ENCODE measurements at places on chromosomes 3 and 15.

- DNase-seq, result no peak
Measured at GRCh38 chr3:78506061-78506460, 1261.7 kb downstream of the ROBO1 start.

DNA sequence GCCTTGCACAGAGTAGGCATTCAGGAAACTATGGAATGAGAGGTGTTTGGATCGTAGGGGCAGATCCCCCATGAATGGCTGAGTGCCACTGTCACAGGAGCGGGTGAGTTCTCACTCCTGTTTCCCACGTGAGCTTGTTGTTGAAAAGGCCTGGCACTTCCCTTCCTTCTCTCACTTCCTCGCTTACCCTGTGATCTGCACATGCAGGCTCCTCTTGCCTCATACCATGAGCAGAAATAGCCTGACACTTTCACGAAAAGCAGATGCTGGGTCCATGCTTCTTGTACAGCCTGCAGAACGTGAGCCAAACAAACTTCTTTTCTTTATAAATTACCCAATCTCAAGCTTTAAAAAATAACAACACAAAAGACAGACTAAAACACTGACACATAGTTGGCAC lies 55.4 kb downstream of the AGBL1 start:
- DNase-seq, result no peak

DNA sequence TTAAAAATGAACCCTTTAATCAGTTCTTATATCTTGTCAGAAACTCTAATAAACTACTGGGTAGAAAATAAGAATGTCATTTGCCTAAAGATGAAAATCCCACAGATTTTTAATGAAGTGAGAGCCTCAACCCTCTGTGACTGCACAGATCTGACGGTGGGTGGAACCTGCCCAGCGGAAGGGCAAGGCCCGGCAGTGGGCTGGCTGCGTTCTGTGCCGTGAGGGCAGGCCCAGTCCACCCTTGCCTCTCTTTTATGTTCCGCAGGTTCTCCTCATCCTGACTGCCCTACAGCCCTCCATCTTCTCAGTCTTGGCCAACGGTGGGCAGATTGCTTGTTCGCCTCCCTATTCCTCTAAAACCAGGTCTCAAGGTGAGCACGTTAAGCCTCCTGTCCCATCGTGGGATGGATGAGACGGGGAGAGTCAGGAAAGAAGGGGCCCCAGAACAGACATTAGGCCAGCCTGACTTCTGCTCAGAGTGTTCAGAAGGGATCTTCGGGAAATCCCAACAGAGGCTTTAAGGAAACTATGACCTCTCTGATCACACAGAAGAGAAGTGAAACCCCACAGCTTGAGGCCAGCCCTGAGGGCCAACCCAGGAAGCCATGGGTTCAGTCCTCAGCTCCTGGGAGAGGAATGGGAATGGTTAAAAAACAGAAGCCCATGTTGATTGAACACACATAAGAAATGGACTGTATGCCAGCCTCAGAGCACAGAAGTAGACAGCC lies 16.0 kb downstream of the SLC51A start:
- no peak for DNase-seq

DNA sequence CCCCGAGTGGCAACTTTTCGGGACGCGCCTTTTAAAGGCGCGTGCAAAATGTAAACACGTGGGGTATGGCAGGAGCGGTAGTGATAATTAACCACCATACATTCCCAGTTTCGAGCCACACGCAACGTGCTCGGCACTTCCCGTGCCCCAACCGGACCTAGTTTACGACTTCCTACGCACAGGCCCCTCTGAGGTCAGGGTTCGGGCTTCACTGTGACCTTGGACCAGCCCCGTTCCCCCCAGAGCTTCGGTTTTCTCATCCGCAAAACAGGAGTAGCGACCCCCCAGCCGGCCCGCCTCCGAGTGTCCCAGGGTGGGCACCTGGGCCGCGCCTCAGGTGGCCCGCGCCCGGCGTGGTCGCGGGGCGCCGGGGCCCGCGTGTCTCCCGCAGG lies 451 bp downstream of the CHCHD4 start:
- peak; percentile 68 for DNase-seq

DNA sequence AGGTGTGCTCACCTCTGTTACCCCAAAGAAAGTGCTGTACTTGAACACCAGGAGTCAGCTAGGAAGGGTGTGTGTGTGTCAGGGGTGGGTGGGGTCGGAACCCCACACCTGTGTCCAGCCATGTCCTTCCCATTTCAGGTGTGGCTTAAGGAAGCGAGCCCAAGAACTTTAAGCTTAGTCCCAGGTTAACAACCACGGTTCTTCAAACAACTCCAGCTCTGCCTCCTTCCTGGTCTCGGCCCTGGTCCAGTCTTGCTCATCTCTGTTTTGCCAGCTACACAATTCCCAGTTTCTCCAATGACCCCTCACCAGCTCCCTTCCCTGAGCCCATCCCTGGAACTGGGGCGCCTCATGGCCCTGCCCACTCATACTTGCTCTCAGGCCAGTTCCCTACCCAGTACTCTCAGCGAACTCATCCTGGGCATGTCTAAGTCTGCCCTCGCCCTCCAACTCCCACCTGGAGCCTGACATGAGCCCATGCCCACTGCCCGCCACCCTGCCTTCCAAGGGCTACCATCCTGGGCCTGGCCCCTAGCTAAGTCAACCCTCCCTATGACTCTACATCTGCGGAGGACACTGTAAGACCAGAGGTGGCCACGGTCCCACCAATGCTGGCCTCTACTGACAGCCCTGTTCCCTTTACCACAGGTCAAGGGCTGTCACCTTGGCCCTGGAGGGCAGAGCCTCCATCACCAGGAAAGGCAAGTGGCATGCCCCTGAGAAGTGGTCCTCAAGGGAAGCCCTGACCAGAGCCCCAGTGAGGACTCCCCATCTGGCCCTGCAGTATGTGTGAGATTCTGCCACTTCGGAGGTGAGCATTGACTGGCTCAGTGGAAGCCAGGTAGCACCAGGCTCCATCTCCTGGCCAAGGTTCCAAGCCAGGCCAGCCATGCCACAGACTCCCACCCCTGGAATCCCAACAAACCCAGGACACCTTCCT lies 9.2 kb downstream of the POC1A start:
- no peak for DNase-seq

DNA sequence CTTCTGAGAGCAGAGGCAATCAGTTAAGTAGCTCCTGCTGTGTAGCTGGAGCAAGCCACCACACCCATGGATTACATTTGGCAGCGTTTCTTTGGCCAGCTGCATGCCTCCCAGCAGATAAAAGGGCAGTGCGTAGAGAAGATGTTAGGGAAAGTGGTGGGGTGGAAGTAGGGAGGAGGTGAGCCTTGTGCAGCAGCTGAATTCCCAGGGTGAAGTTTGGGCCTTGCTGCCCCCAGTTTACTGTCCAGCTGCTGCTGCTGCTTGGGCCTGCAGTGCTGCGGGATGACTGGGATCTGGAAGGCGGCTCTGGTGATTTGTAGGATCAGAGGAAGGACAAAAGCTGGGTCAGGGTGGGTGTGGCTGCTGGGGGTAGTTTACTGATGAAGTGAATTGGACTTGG lies 318.7 kb upstream of the C2CD4B start:
- no peak for DNase-seq

- DNase-seq, result peak; percentile 71
Measured at GRCh38 chr3:196518966-196519717, 4.0 kb upstream of the SMCO1 start.

GRCh38 chr3:124935264-124935663 lies 713 bp upstream of the MUC13 start:
- no peak for DNase-seq

DNA sequence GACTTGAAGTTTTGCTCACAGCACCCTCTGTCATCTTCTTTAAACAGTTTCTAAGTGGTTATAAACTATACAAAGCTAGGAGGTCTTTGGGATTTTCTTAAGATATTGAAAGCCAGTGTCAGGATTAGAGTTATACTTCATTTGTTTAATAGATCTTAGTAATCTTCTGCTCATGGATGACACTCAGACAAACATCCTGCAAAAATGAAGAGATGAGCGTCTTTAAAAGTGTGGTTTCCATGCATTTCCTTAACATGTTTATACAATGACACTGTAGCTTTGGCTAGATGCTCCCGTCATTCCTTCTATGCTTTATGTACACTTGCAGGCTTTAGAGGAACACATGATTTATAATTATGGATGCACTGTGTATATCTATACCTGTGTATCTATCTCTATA lies 182.2 kb downstream of the NAALADL2 start:
- no peak for DNase-seq

DNA sequence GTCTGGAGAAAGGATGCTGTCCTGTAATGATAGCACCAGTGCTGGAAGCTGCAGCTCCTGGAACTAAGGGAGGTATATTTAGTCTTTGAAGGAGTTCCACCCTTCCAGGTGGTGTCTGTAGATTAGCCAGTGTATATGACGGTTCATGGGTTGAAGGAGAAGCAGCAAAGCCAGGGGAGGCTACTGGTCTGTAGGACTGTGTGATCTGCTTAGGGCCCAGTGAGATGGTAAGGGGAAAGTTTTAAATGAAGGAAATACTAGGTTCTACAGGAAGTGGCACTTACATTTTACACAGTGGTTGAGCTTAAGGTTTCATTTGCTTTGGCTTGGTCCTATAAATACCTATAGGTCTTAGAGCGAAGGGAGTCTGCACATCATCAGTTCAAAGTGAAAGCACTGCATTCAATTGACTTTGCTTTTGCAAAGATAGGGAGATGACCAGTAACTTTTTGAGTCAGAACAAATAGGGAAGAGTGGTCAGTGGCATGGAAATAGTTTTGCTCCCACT lies 5.6 kb downstream of the SLC25A38 start:
- DNase-seq, result no peak

- DNase-seq, result no peak
Measured at GRCh38 chr15:38525489-38525888, 39.1 kb downstream of the RASGRP1 start.

- no peak for DNase-seq
Measured at GRCh38 chr3:171811295-171811912, 1.1 kb upstream of the PLD1 start.

DNA sequence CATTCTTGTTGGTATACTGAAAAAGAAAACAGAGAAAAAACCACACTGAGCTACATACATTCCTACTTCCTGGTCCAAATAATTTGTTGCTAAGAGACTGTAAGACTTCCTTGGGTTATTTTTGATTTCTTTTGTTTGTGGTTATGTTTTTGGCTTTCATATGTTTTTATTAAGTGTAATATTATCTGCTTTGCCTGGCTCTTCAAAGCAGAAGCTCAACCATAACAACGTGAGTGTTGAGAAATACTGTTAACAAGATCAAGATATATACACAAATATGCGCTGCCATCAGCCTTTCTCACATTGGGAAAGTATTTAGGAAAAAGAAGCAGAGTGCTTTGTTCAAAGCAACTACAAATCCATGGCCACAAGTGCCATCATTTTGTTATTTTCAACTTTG lies 556.2 kb upstream of the CBLB start:
- no peak for DNase-seq

- DNase-seq, result no peak
Measured at GRCh38 chr3:58135712-58136543, 74.8 kb downstream of the DNASE1L3 start.

GRCh38 chr15:101326462-101327146 lies 31.6 kb upstream of the SNRPA1 start:
- no peak for DNase-seq

DNA sequence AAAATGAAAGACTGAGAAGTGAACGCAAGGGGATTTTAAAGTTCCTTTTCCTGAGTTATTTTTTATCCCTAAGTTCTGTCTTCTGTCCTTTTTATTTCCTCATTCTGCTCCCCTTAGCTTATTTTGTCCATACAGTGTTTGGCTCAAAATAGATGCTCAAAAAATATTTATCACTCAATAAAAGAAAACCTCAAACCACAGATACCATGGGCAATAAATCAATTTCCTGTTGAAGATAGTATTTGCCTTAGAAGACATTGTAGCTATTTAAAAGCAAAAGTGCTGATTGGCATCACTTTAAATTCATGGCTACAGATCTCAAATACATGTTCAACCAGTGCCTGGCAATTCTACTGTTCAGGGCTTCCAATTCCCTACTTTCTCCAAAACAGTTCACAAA lies 316.5 kb upstream of the ADAMTS9 start:
- DNase-seq, result no peak

GRCh38 chr15:64763021-64763420 lies 12.4 kb downstream of the RBPMS2 start:
- DNase-seq, result no peak

DNA sequence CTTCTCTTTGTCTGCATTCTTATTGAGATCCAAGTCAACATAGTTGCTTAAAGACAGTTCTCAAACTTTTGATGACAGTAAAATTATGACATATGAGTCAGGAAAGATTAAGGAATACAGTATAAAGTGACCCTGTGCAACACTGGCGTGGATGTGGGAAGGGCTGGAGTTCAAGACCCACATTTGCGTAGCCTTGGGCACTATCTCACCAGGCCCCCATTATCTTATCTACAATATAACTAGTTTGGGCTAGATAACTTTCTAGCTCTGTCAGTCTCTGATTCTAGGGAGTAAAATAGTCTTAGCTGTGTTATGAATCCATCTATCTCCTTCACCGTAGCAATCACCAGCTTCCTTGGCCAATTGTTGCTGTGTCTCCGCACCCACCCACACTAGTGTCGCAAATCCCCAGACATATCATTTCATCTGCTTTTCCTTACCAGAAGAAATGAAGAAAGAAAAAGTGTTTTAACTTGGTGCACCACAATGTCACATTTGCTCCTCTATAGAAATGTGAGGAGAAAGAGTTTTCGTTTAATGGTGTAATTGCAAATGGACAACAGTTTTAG lies 14.9 kb upstream of the TM4SF4 start:
- no peak for DNase-seq

- DNase-seq, result no peak
Measured at GRCh38 chr3:161794551-161794950, 297.9 kb downstream of the OTOL1 start.

DNA sequence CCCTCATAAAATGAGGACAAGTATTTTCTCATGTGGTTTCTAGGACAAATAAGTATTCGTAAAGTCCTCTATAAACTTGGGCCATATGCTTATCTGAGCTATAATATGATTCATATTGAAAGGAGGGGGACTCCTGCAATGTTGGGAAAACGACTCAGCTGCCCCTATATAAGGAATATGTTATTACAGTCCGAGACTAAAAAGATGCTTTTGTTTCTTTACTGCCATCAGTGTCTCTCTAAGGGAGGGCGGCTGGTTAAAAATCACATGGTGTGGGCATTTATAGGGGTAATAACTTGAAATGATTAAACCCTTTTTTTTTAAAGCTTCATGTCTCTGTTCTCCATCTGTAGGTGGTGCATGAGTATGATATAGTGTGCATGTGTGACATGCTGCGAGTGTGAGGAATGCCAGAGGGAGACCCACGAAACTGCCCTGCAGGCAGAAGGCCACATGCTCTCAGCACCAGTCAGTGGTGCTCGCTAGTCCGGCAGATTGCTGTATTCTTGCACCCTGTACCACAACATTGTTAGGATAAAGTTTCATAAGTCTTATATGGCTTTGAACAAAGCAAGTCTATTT lies 256.0 kb upstream of the CTDSPL start:
- no peak for DNase-seq

Data from stimulated activated naive CD8-positive, alpha-beta T cell treated with anti-CD3 and anti-CD28 coated beads, Interleukin-15, Interleukin-2, amounts not matched to agents 100 U/mL and 50 U/mL, for 24 hours (primary cell).